ENCODE measurements at places on chromosomes 7 and 10.

DNA sequence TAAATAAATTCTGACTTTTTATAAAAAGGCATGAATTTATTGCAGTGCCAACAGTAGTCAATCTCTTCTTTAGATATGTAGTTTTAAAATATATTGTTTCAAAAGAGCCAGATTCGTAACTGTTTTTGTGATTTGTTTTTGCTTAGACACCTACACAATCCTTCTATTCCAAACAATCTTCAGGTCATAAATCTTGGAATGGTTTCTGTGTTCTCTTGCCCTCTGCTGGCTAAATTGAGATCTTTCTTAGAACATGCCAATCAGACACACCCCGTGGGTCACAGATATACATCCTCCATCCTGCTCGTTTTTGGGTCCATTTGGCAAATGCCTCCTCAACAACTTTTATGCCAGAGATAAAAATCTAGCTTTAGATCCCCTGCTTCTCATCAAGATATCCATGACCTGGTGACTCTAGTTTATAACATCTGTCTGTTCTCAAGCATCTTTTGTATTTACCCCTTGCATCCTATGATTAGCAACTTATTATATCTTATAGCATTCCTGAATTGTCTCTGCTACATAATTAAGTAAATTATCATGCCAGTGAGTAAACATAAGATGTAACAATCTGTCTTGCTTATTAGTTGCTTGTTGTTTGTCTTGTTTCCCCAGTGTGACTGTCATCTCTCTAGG, 35.3 kb upstream of the IFRD1 start:
- no peak for DNase-seq

GRCh38 chr10:95480901-95481491, 80.2 kb downstream of the SORBS1 start:
- DNase-seq, result no peak

GRCh38 chr7:7850150-7850549, 118.4 kb upstream of the GLCCI1 start:
- no peak for DNase-seq

DNA sequence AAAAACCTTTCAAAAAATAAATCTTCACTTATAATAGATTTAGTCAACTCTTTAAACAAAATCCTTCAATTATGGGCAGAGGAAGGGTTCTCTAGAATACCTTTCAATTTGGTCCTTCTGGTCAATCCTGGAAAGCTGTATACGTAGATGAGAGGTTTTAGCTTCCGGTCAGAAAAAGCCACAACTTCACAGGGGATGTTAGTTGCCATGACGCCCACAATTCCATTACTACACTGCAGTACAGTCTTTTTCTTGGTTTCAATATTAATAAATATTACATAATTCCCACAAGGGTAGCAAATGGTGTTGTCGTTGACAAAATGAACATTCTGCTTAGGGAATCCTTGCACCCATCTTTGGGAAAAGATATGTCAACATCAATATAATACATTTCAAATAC, 1.7 kb downstream of the CFAP43 start:
- DNase-seq, result no peak

GRCh38 chr7:152000191-152000590, 25.3 kb upstream of the GALNT11 start:
- DNase-seq, result no peak

- DNase-seq, result no peak
These were observed 110.5 kb upstream of the ZNF32 start for GRCh38 chr10:43759216-43759615.

GRCh38 chr7:34452363-34452762, 205.7 kb upstream of the NPSR1 start:
- no peak for DNase-seq

DNA sequence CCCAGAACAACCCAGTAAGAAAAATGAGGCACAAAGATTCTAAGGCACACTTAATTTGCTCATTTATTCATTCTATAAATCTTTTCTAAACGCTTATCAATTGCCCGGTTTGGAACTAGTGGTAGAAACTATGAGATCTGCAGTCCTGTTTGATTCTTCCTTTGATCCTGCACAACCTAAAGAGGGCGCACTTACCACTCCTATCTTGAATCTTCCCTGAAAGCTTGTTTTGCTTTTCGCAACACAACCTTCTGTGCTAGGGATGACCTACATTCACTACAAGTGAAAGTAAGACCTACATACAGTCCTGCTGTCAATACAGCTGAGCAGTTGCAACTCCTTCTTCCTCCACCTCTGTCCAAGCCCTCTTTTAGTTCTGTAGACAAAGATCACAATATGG, 12.6 kb upstream of the ARL4A start:
- peak; percentile 15 for DNase-seq

GRCh38 chr10:89846786-89847185, 145.4 kb downstream of the KIF20B start:
- DNase-seq, result no peak

Data from activated T-cell treated with anti-CD3 and anti-CD28 coated beads for 4 hours (primary cell).